Stimulated activated CD4-positive, alpha-beta T cell treated with anti-CD3 and anti-CD28 coated beads, Interleukin-4, amount 100 ng/mL, for 24 hours (primary cell): ENCODE measurements at places on chromosomes 7 and 10.

DNA sequence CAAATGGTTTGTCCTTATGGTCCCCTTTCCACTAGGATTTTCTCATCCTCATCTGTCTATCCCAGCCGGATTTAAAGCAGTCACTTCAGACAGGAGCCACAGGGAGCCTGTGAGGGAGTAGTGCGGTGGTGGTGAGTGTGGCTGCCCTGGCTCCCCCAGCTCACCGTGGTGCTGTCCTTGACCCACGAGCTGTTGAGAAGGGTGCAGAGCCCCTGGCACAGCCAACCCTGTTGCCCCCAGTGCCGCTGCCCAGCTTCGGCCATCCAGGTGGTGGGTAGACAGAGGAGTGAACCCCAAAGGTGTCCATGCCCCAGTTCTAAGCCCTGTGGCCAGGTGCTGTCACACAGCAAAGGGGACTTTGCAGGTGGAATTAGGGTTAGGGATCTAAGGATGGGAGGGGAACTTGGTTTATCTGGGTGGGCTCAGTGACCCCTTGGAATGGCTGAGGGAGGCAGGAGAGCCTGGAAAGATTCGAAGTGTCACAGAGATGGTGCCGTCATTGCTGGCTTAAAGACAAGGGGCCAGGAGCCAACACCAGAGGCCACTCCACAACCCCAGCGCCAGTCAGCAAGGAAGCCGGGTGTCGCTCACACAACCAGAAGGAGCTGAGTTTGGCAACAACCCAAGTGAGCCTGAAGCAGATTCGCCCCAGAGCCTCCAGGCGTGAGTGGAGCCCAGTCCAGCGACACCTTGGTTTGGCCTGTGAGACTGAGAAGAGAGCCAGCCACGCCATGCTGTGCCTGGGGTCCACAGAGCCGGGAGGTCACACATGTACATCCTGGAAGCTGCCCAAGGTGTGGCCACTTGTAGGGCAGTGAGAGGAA is 142.4 kb downstream of the ADCY1 start:
- DNase-seq: no peak

DNA sequence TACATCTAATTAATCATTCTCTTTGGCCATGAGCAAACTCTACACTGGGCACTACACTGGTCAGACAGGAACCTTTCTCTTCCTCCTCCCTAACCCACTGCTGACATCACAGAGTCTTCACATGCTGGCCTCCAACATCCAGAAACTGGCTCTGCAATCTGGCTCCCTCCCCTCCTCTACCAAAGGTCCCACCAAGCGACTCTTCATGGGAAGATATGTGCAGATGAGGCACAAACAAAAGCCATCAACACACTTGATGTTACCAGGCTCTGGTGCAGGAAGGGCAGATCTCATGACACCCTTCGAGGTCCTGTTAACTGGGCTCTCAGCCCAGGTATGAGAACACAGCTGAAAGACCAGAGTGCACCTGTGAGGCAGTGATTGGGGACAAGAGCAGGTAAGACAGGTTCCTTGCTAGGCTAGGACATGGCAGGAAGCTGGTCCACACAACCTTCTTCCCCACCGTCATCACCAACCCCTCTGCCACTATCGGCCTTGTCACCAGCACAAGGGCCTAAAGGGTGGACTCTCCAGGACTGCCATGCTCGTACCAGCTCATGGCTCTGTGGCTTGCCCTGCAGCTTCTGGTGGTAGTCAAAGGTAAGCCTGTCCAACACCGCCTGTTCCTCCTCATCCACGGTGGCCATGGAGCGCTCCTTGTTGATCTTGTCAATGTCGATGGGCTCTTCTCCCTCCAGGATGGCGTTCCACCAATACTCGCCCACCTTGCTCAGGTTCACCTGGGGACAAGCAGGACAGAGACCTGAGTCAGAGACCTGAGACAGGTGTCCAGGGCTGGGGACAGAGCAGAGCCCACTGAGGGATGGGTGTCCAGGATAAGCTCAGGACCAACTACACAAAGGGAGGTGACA is 66.6 kb upstream of the CAMK2B start:
- no peak for DNase-seq

- DNase-seq: no peak
Observed at GRCh38 chr10:115624448-115624847, 531.3 kb downstream of the ATRNL1 start.

GRCh38 chr7:15561835-15562234 is at the start of gene AGMO:
AGMO (minus strand) TSS chr7:15562015.
- no peak for DNase-seq

- DNase-seq: no peak
Observed at GRCh38 chr10:62985807-62986600, 147.1 kb upstream of the NRBF2 start.

- DNase-seq: no peak
Observed at GRCh38 chr7:7687800-7688199, 30.6 kb downstream of the RPA3 start.

GRCh38 chr10:63889803-63890202 is 368.6 kb downstream of the REEP3 start:
- no peak for DNase-seq

- DNase-seq: no peak
Observed at GRCh38 chr10:21681156-21681555, 147.1 kb downstream of the MLLT10 start.

DNA sequence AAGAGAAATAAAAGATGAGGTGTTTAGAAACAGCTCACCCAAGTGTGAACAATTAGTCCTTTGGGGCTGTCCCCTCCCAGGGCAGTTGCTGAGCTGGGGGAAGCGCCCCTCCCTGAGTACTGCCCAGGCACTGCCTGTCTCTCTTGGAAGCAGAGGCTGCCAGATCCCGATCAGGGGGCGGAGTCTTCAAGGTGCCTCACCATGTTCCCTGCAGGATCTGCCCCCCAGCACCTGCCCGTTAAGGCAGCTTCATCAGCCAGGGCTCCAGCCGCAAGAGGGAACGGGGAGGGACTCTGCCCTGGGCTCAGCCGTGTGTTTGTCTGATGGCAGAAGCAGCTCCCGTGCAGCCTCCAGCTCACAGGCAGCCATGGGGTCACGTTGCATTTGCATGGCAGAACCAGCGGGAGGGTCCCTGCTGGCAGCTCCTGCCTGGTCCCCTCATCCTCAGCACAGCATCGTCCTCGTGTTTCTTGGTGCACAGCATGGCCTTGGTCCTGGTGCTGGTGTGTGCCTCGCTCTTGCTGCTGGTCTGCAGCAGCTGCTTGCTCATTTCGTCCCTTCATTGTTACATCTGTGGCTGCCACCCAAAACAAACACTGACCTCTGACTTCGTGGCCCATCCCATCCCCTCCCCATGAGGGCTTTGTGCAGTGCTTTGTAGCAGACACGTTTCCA is 10.7 kb upstream of the DPYSL4 start:
- DNase-seq: no peak
